ENCODE measurements at places on chromosomes 7 and 10. TPM values are rescaled to one million over a fixed set of nuclear protein-coding genes. Genes with fewer than 3 reads are reported as not detected.

The AKR1C4 gene
- total RNA-seq, result not detected

GRCh38 chr7:30979027-30979426, 15.3 kb downstream of the GHRHR start:
- no peaks in the 10 kb centered on the region for H3K27me3 ChIP-seq
- H3K4me3 ChIP-seq, result no peak overlapping the region
- no peaks in the 10 kb centered on the region for H3K4me1 ChIP-seq
- H3K27ac ChIP-seq, result no peak overlapping the region
- no peak for DNase-seq

DNA sequence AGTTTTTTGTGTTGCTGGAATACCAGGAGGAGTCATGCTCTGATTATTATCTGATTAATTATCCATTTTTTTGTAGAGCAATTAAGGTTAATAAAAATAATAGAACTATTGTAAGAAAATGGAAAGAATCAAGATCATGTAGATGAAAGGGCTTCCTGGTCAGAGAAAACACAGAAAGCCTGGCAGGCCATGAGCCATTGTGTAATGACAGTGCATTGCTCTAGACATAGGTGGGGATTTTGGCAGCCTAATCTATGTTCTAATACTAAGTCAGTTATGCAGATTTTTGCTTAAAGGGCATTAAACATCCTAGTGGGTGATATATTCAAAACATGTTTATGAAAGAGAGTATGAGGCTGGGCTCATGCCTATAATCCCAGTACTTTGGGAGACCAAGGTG, 198.2 kb downstream of the PPP1R9A start:
- no peaks in the 10 kb centered on the region for H3K27me3 ChIP-seq
- H3K4me1 ChIP-seq, result no peaks in the 10 kb centered on the region
- no peaks in the 10 kb centered on the region for H3K36me3 ChIP-seq

DNA sequence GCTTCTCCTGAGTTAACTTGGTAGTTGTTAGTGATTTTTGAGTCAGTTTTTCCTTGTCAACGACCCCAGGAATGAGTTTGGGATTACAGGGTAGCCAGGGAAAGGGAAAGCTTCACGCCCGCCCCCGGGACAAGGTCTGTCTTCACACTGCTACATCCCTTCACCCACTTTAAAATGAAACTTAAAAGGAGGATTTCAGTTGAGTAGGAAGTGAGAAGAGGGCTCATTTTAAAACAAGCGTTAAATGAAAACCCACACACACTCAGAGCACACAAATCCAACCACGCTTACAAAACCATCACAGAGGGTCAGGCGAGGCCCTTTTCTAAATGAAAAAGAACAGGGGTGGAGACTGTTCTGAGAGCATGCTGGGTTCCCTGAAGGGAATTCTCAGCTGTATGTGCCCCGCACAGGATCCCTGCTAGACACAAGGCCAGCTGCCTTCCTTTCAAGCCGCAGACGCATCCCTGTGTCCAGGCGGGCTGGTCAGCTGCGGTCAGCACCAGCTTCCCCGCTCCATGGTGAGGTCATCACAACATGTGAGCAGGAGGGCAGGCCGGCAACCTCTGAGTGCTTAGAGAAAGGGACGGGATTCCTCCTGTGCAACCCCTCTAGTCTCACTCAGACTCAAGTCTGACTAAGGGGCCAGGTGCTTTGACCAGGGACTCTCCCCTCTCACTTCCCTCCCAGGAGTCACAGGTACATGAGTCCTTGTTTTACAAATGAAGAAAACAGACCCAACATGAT, 111.8 kb downstream of the EGFR start:
- H3K4me1 ChIP-seq, result no peaks in the 10 kb centered on the region
- no peaks in the 10 kb centered on the region for H3K27me3 ChIP-seq
- H3K27ac ChIP-seq, result no peak overlapping the region
- DNase-seq, result no peak
- H3K36me3 ChIP-seq, result no peaks in the 10 kb centered on the region

Data from CD8-positive, alpha-beta memory T cell (primary cell).